MCF 10A (cell line): ENCODE measurements at places on chromosomes 4 and X.
A peak's percentile ranks its signal among the peaks of the same experiment; 100 is the strongest.

DNA sequence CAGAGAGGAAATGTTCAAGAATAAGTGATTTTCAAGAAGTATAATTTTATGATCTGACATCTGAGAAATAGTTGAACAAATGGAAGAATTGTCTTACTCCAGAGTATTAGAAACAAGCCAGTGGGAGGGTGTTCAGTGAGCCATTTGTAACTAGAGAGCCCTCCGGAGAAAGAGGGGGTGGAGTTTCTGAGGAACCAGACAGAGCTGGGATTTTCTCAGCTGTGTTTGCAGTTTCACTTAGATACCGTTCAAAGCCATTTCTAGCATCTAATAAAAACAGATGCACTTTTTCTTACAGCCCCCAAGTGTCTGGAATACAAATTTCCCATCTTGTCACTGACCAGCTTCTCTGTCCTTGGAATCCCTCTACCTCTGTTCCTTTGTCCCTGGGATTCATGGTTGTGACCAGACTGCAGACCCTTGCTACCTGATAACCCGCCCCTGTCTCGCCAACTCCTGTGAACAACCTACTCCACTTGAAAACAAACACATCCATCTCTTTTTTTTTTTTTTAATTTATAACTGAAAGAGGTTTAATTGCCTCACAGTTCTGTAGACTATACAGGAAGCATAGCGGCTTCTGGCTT lies 132.8 kb upstream of the KLF3 start:
- no peak for DNase-seq

GRCh38 chr4:156775813-156776212 lies 195.8 kb downstream of the PDGFC start:
- DNase-seq = no peak

GRCh38 chrX:100850317-100850716 lies 23.8 kb downstream of the NOX1 start:
- DNase-seq = no peak

DNA sequence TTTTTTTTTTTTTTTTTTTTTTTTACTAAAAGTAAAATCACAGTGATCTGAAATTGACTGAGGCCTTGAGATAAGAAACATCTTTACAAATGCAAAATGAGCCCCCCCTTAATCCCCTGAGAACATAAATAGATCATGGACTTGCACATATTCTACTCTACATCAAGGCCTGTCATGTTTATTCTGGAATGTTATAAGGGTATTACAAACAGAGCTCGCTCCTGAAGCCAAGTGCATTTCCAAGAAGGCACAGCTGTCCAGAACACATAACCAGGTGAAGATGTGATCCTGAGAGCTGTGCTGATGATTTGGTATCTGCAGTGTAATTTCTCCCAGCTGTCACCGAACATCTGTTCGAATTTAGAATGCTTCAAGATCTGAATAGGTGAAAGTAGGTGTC lies 384.5 kb downstream of the GPAT3 start:
- no peak for DNase-seq

DNA sequence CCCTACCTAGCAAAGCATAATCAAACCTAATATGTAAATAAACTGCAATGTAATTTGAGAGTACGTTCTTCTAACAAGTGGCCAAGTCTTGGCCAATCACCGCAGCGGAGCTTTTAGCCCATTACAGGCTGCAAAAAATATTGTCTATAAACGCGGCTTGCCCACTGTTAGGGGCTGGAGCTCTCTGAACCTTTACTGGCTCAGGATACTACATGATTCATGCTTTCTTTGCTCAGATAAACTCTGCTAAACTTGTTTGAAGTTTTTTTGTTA lies 990 bp upstream of the HADH start:
- DNase-seq = no peak

- no peak for DNase-seq
These were observed 1058.9 kb downstream of the C4orf33 start for GRCh38 chr4:130154901-130155300.

DNA sequence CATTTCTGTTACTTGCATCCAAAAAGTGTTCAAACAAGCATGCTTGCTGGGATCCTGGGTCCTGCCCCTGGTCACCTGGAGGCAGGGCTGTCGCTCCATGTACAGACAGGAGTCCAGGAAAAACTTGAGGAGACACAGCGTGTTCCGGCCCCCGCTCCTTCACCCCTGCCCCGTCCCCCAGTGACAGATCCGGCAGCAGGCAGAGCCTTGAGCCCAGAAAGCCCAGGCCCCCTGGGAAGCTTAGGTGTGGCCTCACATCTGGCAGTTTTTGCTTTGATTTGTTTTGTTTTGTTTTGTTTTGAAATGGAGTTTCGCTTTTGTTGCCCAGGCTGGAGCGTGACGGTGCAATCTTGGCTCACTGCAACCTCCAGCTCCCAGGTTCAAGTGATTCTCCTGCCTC lies 67.0 kb downstream of the TRMT44 start:
- no peak for DNase-seq

- DNase-seq = no peak
These were observed 87.0 kb downstream of the IRF2 start for GRCh38 chr4:184387351-184387750.

DNA sequence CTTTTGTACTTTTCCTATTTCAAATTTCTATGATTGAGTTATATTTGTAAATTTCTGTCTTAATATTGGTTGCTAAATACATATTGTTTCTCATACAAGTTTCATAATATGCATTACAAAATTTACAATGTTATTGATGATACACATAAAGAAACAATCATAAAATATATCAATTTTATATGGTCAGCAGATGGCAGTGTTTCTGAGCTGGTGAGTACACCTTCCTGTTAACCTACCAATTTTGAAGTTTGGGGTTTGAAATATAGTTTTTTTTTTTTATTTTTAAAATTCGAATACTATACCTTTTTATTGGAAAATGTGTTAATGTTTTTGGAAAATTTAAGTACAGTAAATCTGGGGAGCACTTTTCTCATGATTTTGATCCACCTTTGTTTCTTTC lies 1953.1 kb upstream of the ADGRL3 start:
- peak; percentile 16 for DNase-seq

GRCh38 chrX:55818673-55819375 lies 101.3 kb downstream of the RRAGB start:
- no peak for DNase-seq

DNA sequence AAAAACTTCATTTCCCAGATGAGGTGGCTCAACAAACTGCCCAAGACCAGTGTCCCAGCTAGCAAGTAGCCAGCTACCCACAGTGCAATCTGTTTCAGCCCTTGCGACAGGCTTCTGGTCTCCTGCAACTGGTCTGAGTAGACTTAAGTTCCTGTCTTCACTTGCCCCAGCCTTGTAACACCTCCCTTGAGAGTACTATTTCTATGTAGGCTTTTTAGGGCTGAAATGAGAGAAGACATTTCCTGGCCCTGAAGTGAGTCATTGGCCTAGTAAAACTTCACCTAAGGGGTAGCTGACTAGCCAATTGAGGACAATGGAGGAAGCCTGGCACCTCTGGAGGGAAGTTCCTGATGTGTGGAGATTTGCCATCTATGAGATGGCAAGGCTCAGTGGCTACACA lies 80.1 kb upstream of the STIM2 start:
- DNase-seq = peak; percentile 94

GRCh38 chr4:86927843-86928395 lies 6.9 kb upstream of the AFF1 start:
- peak; percentile 99 for DNase-seq
